Glutamatergic neuron (in vitro differentiated cells): ENCODE measurements at places on chromosomes 7 and 10. TPM values are rescaled to one million over a fixed set of nuclear protein-coding genes. Genes with fewer than 3 reads are reported as not detected.

DNA sequence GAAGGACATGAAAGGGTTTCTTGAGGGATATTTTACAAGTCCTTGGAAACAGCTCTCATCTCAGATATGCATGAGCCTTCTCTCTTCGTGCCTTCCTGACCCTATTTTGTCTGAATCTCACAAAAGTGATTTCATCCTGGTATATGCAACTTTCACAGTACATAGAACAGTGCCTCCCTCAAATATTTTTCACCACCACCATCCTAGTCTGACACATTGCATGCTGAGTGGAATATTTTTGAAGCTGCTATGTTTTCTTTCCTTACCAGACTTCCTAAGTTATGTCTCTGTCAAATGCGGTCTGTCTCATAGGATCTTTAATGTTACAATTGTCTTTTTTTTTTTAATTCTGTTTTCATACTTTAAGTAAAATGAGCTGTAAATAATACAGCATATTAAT, 673.3 kb upstream of the LRRN3 start:
- H3K4me3 ChIP-seq, result no peak overlapping the region
- DNase-seq, result no peak
- H3K4me1 ChIP-seq, result no peaks in the 10 kb centered on the region
- no peaks in the 10 kb centered on the region for H3K27me3 ChIP-seq
- H3K27ac ChIP-seq, result no peak overlapping the region

- H3K27ac ChIP-seq, result peak overlapping the region; percentile 95
- no peaks in the 10 kb centered on the region for H3K36me3 ChIP-seq
- DNase-seq, result no peak
Observed at GRCh38 chr7:30028749-30029635, 780 bp downstream of the PLEKHA8 start.

DNA sequence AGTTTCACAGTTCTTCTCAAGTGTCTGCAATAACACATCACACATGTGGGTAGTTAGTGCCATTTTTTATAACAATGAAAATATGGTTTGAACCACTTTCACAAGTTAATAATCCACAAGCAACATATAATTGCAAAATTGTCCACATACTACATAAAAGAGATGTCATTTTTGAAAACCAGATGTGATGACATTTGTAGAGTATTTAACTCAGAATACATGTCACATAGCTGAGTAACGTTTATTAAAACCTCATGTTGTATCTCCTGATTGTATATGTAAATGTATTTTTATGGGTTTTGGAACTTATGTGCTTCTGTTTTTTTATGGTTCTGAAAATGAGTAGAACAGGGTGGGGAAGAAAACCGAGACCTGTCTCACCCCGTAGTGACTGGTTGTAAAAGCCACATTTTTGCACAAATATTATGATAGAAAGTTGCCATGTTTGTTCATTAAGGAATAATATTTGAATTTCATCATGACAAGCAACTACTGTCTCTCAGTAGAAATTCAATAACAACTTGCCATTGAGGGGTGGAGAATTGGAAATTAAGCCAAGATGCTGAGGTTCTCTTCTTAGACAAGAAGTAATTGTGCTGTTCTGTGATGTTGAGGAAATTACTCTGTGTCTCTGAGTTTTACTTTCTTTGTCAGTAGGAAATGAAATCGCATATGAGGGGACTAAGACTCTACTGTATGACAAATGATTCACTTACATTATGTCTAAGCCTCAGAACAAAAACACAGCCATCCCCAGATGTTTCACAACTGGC, 29.2 kb upstream of the EGFR start:
- H3K27ac ChIP-seq, result no peak overlapping the region
- no peaks in the 10 kb centered on the region for H3K4me1 ChIP-seq
- H3K36me3 ChIP-seq, result no peaks in the 10 kb centered on the region

DNA sequence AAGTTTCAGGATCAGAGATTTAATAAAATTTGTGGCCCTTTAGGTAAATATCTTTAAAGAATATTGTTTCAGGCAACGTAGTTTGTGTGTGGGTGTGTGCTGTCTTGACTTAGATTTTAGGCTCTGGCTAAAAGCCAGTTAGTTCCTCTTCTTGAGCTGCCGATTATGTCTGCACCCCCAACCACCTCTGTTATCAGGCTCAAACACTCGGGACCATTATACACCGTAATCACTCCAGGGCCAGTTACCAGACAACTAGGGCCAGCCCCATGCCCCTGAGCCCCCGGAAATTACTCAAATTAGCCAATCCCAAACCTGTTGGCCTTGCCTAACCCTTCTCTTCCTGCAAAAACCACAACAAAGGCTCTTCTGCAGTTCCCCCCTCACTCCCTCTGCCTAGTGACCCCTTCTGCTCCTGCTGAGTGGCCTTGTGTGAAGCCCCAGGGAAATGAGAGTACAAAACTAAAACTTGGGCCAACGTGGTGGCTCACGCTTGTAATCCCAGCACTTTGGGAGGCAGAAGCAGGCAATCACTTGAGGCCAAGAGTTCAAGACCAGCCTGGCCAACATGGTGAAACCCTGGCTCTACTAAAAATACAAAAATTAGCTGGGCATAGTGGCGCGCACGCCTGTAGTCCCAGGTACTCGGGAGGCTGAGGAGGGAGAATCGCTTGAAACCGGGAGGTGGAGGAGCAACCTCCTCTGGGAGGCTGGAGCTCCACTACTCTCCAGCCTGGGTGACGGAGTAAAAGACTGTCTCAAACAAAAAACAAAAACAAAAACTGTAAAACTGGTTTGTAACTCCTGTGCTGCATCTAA, 9.2 kb upstream of the HNRNPF start:
- H3K36me3 ChIP-seq, result no peaks in the 10 kb centered on the region
- no peak overlapping the region for H3K4me3 ChIP-seq
- no peak for DNase-seq

DNA sequence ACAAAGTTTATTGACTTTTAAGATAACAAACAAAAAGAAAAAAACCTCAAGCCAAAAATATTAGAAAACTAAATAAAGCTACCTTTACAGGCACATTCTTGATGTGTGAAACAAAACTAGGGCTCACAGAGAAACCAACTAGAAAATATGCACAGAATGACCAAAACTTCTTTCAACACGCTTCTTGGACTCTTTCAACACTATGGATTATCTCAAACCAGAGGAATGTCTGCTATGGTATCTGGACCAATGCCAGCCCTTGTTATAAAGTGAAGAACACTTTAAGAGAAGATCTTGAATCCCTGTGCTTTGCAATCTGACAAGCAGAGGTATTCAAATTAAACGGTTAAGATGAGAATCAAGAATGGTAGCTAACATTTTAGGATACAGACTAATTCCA, 76.6 kb downstream of the DNAJC1 start:
- H3K36me3 ChIP-seq, result no peaks in the 10 kb centered on the region
- no peak overlapping the region for H3K27ac ChIP-seq
- no peak for DNase-seq
- no peak overlapping the region for H3K4me3 ChIP-seq
- no peaks in the 10 kb centered on the region for H3K27me3 ChIP-seq

- no peaks in the 10 kb centered on the region for H3K4me1 ChIP-seq
- no peaks in the 10 kb centered on the region for H3K27me3 ChIP-seq
- no peak overlapping the region for H3K4me3 ChIP-seq
Observed at GRCh38 chr7:82624337-82624736, 180.8 kb upstream of the CACNA2D1 start.

The AS3MT gene
- 8.3 TPM for total RNA-seq
